ENCODE measurements at places on chromosomes 12 and 14.

DNA sequence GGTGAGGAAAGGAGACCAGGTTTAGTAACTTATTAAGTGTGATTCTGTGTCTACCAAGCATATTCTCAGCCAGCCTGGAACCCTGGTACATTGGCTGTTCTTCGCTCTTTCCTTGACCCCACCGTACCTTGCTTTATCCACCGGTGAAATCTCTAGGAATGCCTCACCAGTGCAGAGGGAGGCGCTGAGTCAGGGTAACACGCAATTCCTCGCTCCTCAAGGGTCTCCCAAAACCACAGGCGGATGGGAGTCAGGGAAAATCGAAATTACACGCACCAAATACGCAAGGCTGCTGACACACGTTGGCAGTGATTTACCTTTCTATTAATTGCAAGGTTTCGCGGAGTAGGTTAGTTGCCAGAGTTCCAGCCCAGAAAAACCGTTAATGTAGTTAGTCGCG, 845 bp downstream of the L3HYPDH start:
- DNase-seq = peak; percentile 77

DNA sequence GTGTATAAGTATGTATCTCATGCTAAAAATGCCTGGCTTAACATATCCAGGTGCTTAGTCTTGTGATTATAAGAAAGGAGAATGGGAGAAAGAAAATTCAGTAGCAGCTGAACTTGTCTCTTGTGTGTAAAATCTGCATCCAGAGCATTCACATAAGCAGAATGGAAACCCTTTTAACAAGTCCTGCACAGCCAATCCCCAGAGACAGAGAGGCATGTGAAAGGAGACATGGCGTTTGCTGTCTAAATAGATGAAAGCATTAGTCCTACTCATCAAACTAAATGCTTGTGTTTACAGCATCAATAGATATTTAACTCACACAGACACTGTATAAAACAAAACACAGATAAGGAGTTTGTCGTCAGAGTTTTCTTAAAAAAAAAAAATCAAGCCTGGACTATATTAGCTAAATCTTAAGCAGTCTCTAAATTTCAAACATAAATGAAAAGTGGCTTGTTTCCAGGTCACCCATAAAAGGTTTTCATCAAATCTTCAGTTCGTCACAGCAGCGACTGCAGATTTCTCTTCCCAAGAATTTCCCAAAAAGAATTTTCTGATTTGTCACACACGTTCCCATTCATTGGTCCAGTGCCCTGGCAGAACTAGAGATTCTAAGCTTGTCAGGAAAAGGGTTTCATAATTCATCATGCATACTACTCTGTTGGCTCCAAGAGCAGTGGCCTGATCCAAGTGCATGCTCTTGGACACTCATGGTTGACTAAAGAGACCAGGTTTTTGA, 249.2 kb downstream of the BTG1 start:
- DNase-seq = no peak

DNA sequence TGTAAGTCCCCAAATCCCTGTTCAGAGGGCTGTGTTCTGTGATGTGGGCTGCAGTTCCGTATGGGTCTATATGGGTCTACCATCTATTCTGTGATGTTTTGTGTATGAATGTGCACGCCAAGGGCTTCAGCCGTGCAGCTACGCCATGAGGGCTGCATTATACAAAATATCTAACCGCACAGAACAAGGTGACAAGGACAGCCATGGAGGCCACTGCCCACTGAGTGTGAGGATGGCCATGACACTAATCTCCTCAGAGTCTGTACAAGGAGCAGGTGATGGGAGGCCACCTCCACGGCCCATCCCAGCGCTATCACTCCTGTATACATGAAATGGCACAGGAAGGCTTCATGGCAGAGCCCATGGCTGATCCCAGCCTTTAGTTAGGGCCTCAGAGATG, 102.0 kb downstream of the DICER1 start:
- no peak for DNase-seq

DNA sequence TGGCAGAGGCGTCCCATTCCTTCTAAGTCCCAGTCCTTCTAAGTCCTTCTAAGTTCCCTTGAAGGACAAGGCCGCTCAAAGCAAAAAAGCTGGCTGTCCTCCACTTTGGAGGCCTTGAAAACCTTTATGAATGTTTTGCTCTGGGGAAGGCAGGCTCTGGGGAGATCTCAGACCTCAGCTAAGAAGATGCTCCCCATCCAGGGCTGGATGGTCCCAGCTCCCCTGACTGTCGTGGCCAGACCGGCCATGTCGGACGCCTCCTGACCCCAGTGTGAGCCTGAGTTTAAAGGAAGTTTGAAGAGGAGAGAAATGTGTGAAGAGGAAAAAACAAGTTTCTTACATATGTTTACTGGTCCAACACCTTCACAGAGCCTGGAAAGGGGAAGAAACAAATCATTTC, 5.9 kb downstream of the KRT84 start:
- DNase-seq = no peak

DNA sequence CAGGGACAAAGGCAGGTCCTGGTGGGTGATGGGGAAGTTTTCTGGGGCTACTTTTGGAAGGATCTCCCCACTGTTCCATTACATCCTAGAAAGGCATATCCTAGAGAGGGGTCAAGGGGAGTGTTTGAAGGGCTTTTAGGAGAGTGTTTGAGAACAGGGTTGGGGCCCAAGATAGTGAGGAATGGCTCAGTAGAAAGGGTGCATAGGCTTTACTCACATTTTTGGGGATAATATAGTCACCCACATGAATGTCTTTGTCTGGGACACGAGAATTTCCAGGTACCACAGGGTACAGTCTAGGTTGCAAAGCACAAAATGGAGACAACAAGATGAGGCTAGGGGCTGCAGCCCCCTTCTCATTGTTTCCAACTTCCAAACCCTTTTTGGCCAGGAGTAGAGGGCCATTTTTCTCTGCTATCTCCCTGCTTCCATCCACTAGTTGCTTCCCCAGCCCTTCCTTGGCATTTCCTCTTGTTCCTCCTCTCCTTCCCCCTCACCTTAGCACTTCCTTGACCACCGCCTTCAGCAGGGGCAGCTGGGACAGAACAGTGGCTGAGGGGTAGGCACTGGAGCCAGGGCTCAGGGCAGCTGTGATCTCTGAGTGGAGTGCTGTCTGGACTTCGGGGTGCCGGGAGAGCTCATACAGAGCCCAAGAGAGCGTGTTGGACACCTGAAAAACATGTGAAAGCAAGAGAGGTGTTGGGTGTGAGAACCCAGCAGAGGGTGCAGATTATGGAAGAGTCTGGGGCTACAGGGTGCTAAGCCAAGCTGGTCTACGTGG, 2.8 kb downstream of the CYP27B1 start:
- DNase-seq = no peak

DNA sequence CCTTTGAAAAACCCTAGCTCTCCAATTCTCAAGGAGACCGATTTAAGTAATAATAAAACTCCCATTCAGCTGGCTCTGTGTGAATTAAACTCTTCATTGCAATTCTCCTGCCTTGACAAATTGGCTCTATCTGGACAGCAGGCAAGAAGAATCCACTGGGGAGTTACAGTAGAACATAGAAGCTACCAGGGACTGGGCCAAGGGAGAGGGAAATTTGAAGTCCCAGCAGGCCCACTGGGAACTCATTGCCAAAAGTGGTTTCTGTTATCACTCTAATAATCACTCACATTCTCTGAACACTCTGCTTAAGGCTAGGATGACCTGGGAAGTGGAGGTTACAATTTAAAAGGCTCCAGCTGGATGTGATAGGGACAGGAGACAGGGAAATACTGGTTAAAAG, 384.5 kb upstream of the CCDC196 start:
- no peak for DNase-seq

DNA sequence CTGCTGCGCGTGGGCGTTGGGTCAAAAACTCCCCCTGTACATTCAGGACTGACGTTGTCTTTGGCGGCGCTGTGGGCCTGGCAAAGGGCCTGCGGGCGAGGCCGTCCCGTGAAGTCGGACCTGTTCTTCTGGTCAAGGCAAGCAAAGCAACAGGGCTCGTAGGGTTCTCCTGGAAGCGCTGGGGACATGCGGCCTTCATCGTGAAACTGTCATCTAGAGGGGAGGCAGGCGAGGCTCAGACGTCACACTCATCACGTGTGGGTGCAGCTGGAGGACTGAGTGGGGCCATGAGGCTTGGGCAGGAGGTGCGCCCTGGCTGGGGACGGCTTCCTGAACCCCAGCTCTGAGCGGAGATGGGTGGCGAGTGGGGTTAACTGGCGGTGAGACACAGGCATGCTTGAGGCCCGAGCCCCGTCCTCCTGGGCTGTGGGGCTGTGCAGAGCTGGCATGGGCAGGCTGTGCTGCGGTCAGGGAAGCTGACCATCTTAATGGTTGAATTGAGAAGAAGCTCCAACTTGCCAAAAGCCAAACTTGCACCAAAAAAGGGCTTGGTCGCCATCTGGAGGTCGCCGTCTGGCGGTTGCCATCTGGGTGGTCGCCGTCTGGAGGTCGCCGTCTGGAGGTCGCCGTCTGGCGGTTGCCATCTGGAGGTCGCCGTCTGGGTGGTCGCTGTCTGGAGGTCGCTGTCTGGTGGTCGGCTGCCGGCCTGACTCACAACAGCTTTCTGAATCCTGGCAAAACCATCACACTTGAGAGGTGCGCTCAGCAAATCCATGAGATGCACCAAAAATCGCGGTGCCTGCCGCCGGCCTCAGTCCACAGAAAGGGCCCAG, 66.2 kb downstream of the NOC4L start:
- DNase-seq = no peak

- peak; percentile 38 for DNase-seq
Measured at GRCh38 chr14:73058922-73059673, 764 bp downstream of the RBM25 start.

- no peak for DNase-seq
Measured at GRCh38 chr14:22981876-22982476, 375 bp downstream of the AJUBA start.

- DNase-seq = peak; percentile 41
Measured at GRCh38 chr14:69034612-69035262, 55.6 kb upstream of the ACTN1 start.

DNA sequence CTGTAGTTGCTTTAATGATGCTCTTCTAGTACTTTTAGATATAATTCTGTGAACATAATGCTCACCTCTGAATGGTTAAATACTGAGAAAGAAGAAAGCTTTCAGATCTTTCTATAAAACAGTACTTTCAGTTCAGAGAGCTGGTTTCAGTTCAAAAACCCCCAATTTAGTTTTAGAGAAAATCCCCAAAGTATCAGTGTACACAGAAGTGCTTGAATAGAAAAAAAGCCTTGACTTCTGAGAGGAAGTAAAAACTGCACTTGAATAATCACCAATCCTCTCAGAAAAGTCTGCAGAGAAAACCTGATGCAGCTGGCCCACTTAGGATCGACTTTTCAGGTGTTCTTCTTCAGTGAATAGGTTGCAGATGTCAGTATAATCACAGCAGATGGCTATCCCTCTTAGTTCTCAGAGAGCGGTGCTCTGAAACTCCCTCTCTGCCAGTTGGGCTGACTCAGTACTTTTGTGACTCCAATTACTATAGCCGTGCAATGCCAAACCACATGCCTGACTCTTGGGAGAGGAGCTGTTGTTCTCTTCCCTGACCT, 616.3 kb downstream of the LRFN5 start:
- peak; percentile 82 for DNase-seq

GRCh38 chr14:81269100-81269978, 48.6 kb upstream of the GTF2A1 start:
- peak; percentile 68 for DNase-seq

- peak; percentile 8 for DNase-seq
Measured at GRCh38 chr14:102362084-102362483, 606 bp downstream of the CINP start.

DNA sequence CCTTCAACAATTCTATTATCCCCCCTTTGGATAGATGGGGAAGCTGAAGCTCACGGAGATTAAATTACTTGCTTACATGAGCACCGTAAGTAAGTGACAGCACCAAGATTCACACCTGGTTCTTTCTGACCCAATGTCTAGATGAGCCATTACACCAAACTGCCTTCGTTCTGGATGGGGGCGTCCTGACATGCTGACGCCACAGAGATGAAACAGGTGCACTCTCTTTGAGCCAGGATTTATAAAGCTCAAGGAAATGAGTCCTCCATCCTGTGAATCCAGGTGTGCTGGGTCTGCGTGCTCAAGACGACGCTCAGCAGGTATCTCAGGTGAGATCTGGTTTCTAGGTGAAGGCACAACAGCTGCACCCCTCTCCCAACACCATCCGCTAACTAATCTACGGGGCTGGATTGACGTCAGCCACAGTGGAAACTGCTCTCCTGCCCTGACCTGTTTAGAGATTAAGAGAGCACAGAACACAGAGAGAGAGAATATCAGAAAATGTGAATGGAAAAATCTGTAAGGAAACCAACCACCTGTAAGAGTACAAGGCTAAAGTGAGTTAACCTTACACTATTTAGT, 61.6 kb downstream of the KSR2 start:
- no peak for DNase-seq

DNA sequence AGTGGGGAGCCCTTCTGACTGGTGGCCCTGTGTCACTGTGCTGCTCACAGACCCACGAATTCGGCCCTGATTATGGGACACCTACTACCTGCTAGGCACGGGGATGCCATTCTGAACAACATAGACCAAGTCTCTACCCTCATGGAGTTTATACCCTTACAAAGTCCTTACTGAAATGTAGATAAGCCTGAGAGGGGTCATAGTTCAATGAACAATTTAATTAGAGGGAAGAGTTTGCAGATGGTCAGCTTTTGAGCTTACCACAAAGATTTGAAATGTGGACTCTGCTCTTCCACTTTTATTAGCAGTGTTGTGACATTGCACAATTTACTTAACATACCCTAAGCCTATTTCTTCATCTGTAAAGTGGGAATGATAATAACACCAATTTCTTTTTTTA, 161.1 kb downstream of the MYRFL start:
- no peak for DNase-seq

DNA sequence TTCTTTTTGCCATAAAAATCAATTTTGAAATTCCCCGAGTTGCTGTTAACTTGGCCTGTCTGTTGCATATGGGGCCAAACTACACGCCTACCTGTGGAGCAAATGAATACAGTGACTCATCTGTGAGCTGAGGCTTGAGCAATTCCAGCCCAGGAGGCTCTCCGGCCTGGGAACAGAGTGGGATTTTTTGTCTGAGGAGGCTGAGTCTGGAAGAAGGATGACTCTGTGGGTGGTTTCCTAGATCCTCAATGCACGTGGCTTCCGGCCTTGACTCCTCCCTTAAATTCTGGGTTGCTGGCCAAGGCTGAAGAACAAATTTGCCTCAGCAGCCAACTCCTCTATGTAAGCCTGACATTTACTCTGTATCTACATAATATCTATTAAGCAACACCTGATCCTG, 124.1 kb downstream of the SSPN start:
- peak; percentile 93 for DNase-seq

- no peak for DNase-seq
Measured at GRCh38 chr12:56721721-56722120, 3.4 kb downstream of the NACA start.

DNA sequence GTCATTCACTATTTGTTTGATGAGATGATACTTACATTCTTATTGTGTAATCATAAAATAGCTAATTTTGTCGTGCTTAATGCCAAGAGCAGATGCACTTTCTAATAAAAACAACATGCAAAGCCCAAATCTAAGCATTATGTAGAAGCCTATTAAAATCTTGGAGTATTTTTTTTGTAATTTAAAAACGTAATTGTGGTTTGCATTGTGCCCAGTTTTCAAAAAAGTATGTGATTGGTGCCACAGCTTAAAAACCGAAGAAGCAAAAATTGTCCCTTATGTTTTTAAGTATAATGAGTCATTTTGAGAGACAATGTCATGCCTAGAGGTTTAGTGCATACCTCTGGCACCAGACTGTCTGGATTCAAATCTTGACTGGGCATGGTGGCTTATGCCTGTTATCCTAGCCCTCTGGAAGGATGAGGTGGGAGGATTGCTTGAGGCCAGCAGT, 464.8 kb upstream of the RGS6 start:
- no peak for DNase-seq

- DNase-seq = no peak
Measured at GRCh38 chr14:32189811-32190210, 12.0 kb upstream of the RNU6-7 start.

All from astrocyte of the spinal cord (primary cell).